ENCODE measurements at places on chromosomes 1 and 21.
A peak's percentile ranks its signal among the peaks of the same experiment; 100 is the strongest.

- no peak for DNase-seq
Measured at GRCh38 chr1:227603327-227603726, 40.0 kb downstream of the ZNF678 start.

DNA sequence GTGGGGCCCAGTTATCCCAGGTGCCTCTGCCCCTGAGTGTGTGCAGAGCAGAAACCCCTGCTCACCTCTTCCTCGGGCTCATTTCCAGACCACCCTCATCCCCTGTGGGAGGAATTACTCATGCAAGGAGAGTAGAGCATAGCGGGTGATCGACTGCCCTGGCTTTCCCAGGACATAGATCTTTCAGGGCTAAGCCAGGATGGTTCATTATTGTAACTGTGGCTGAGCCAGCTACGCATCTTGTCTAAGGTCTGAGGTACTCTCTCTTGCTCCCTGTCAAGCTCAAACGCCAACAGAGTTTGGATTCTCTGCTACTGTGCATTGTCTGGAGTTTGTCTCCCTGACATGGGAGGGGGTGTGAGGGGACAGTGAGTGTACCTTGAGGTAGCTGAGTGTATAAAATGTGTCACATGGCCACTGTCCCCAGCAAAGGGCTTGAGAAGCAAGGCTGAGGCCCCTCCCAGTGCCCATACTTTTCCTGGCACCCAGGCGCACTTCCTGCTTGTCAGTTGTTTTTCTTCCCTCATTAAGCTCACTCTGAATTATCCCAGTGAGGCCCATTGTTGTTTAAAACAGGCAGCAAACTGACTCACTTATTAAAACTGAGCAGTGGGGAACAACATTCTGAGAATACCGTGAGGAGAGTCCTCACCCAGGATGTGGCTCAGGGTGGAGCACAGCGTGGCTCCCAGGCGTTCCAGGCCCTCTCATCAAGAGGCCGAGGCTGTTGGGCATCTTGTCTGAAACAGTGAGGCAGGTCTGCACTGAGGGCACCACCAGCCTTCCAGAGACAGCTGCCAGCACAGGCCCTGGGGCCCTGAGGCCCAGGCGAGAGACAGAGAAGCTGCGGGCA lies 92.9 kb downstream of the LAMC2 start:
- DNase-seq: no peak

DNA sequence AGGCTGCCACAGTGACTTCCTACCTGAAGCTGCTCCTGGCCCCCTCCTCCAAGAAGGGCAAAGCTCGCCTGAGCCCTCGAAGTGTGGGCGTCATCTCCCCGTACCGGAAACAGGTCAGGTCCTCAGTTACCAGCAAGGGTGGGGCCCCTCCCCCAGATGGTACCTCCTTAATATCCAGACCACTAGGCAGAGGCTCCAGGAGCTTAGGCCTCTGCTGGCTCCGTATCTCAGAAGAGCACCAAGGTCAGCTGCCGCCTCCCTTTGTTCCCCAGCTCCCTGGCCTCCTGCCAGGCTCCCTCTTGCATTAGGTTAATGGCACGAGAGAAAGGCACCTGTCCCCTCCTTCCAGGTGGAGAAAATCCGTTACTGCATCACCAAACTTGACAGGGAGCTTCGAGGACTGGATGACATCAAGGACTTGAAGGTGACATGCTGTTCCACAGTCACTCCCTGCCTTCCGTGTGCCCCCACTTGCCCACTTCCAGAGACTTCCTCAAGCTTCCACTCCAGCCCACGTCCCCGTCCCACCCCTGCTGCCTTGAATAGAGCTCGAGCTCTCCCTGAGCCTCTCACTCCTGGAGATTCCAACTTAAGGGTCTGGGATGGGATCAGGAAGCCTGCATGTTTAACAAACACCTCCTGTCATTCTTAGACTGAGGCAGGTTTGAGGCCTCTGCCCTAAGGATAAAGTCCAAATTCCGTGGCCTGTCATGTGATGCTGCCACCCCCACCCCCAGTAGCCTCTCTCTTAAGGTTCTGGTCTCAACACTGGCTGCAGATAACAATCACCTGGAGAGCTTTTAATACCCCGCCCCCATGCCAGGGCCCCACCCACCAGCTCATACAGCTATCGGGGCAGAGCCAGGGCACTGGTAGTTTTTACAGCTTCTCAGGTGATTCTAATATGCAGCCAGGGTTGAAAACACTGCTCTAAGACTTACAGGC lies 8.3 kb downstream of the RHOC start:
- DNase-seq: no peak

GRCh38 chr1:89794406-89794805 lies 26.4 kb upstream of the LRRC8D start:
- no peak for DNase-seq

GRCh38 chr1:100606438-100606837 lies 68.5 kb downstream of the GPR88 start:
- peak; percentile 30 for DNase-seq

DNA sequence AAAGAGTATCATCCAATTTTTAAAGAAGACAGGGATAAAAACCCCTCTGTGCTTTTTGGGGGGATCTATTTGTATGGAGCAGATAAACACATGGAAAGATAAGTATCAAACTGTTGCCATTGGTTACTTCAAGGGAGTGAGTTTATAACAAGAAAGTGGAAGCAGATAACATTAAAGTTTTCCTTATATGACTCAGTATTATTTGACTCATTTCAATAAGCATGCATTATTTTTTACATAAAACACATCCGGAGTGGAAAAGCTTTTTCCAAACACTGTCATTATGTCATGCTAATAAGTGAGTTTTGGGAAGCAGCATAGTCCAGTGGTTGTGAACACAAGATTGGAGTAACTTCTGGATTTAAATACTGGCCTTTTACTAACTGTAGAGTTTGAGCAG lies 452.2 kb downstream of the LTN1 start:
- DNase-seq: no peak

- DNase-seq: no peak
Measured at GRCh38 chr1:209398313-209398991, 185.1 kb upstream of the CAMK1G start.

GRCh38 chr1:31523769-31524168 lies 52.5 kb upstream of the TINAGL1 start:
- DNase-seq: no peak

- no peak for DNase-seq
Measured at GRCh38 chr1:169091480-169091941, 15.0 kb upstream of the ATP1B1 start.

DNA sequence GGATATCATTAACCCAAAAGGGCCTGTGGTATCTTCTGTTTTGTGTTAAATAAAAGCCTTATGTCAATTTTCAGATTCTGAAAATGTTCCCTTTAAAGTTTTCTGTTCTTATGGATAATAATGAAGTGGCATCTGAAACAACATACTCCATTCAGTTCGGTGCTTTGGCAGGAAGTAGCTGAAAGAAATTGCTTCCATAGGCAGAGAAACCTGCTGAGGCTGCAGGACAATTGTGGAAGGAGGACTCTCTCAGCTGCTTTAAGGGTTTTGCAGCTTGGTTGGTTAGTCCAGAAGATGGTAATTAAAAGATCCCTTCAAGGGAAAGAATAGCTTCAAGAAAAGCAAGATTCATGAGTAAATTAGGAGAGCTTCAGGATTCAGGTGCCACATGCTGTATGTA lies 30.5 kb upstream of the NRIP1 start:
- DNase-seq: no peak

GRCh38 chr21:44537930-44538911 lies 1.8 kb downstream of the KRTAP10-1 start:
- DNase-seq: peak; percentile 17

DNA sequence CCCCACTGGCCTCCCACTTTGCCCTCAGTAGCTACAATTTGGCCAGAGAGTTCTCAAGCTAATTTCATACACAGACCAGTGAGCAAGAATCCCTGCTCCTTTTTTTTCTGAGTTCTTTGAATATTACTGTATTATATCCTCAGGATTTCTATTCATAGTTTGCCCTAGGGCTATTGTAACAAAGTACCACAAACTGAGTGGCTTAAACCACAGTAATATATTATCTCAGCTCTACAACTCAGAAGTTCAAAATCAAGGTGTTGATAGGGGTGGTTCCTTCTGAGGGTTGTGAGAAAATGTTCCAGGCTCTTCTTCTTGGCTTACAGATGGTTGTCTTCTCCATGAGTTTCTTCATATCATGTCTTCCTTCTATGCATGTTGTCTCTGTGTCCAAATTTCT lies 289.4 kb upstream of the ESRRG start:
- no peak for DNase-seq

DNA sequence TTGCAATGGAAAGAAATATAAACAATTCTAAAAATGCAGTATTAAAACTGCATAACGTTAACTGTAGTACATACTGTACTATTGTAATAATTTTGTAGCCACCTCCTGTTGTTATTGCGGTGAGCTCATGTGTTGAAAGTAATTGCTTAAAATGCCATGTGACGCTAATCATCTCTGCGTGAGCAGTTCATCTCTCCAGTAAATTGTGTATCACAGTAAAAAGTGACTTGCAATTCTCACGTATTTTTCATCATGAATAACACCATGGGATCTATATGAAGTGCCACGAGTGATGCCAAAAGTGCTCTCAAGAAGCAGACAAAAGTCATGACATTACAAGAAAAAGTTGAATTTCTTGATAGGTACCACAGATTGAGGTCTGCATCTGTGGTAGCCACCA lies 82.4 kb upstream of the CYYR1 start:
- DNase-seq: no peak

DNA sequence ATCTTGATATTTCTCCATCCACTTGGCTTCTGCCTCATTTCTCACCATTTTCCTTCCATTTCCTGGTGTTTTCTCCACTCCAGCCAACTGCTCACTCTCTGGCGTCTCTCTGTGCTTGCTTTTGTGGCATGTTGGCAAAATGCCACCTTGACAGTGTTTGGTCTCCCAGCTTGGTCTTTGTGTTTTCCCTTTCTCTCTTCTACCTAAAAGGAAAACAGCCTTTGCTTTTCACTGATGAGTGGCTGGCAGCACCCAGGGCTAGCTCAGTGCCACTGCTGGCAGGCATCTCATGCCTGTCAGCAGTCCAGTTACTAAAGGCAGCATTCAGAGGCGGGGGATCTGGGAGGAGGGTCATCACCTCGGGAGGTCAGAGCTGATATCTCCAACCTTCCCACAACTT lies 55.3 kb upstream of the DSCAM start:
- DNase-seq: no peak

DNA sequence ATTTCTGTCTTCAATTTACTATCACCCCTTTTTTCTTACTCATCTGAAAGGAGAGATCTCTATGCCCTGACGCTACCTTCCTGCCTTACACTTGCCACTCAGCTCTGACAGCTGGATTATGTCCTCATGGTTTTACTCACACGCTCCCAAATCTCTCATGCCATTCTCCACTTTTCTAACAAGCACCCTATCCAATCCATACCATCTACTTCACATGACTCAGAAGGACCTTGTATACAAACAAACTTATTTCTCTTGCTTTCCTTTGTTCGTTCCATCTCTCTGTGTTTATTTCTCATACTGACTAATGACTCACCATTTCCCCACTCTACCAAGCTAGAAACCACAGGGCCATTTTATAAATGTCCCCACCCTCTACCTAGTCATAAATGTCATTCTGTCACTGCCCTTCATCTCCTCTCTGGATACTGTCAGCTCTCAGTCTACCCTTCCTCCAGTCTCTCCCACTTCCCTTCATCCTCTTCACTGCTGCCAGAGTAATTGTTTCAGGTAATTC lies 87.3 kb downstream of the USP24 start:
- DNase-seq: no peak

DNA sequence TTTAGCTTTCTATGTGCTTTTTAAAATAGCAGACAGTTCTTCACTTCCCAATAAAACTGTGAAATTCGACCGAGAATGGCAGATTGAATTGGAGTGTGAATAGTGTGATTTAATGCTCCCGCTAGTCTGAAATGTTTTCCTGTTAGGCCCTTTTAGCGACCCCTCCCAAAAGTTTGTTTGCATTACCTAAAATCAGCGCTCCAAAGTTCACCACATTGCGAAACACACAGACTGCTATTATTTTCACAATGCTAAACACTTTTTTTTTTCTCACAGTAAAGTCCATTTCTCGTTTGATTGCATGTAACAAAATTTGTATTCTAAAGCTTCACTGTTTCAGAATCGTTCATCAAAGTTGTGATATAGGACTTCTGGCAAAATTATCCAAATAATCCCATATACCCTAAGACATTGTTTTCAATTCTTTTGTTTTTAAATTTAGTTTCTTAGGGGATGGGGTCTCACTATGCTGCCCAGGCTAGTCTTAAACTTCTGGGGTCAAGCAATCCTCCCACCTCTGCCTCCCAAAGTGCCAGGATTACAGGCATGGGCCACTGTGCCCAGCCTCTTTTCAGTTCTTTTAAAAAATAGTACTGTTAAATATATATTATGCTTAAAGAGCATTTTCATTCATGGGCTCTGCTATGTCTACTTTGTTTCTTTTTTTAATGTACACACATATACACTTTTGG lies 76.5 kb upstream of the USH2A start:
- no peak for DNase-seq

DNA sequence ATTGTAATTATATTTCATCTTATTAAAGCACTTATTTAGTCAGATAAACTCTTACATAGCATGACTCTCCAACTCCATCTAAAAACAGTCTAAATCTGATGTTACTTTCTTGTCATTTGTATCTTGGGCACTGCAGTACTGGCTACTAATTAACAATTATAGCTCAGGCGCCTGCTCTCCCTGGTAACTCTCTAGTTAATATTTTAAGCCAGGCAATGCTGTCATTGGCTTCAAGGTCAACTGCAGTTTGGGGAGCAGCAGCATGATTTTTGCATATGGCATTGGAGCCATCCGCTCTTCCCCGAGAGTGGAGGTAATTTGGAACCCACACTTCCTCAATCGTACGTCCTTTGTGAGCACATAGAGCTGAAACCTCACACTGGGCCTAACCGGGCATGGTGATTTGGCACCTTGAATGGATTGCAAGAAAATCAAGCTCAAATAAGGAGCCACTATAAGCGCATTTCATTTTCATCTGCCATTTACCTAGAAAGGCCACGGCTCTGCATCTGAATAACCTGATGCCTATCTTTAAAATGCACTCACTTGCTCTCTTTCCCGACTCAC lies 187.7 kb downstream of the KAZN start:
- DNase-seq: no peak

DNA sequence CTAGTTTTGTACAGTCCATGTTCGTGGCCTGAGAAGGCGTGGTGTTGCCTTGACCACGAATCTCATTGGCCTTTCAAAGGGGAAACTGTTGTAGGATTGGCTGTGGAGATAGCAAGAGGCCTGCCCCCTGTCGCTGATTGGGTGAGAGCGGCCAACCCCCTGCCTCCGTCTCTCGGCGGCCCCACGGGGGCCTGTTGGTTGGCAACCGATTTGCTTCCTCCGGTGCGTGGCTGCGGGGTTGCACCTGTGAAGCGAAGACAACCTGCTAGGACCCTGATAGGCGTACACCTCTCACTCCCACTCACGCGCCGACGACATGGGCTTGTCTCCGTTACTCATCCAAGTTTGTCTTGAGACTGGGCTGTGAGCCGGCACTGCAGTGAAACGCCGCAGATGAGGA lies at the start of gene UBE2U:
TSS of gene UBE2U (plus strand) at position 204 of the 400 bp plus-strand sequence. CDS start 428 bp downstream, outside the sequence.
- DNase-seq: no peak

GRCh38 chr1:155126556-155127104 lies 1.0 kb upstream of the EFNA1 start:
- peak; percentile 69 for DNase-seq

GRCh38 chr1:30657131-30658013 lies 66.0 kb downstream of the MATN1 start:
- DNase-seq: no peak

Data from WERI-Rb-1 (cell line).